ENCODE measurements at places on chromosomes 5 and 9. TPM values are rescaled to one million over a fixed set of nuclear protein-coding genes. Genes with fewer than 3 reads are reported as not detected.

GRCh38 chr9:133255371-133256135 is 19.4 kb downstream of the ABO start:
- no peaks in the 10 kb centered on the region for H3K4me1 ChIP-seq
- H3K27ac ChIP-seq: no peak overlapping the region

DNA sequence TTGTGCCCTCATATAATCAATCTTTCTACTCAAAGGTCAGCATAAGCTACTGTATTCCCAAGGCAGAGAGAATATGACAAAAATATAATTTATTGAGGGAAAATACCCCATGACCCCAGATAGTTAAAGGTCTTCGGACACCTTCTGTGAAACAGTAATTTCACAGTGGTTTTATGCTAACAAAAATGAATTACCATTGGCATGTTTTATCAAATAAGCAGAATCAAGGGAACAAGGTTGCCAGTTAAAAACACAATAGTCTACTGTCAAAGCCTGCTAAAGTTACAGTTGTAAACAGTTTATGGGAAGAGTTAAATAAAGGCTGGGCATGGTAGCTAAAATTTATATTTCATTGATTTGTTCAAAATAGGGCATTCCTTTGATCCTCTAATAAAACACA is 154.3 kb downstream of the GIN1 start:
- no peaks in the 10 kb centered on the region for H3K27me3 ChIP-seq
- peaks cover 4% of the 10 kb centered on the region for H3K4me1 ChIP-seq
- H3K36me3 ChIP-seq: no peaks in the 10 kb centered on the region
- no peak for DNase-seq
- H3K27ac ChIP-seq: no peak overlapping the region

GRCh38 chr5:88686726-88687125 is 196.3 kb downstream of the MEF2C start:
- H3K27ac ChIP-seq: no peak overlapping the region
- no peak overlapping the region for H3K4me3 ChIP-seq
- no peak for DNase-seq
- H3K27me3 ChIP-seq: peaks cover 100% of the 10 kb centered on the region

DNA sequence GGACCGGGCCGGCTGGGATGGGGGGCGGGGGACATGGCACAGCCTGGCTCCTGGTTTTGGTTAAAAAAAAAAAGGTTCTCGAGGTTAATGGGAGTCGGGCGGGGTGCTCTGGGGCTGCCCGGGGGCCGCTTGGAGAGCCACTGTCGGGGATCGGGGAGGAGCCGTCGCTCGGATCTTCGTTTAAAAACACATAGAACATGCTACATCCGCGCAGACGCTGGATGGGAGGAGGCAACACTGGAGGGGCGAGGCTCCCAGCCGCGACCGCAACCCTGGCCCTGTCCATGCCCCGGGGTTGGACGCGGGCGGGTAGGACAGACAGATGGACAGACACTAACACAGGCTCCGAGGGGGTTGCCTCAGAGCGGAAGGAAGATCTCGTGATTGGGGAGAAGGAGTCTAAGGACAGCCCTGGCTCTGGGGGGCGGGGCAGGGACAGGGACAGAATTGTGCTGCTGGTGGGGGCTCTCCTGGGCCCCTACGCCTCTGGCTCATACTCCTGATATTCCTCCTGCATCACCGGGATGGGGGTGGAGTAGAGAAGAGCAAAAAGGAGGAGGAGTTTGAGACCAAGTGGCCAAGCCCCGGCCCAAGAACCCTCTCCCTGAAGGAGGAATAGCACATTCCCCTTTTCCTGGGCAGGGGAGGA is 9.9 kb downstream of the SNCB start:
- H3K36me3 ChIP-seq: no peaks in the 10 kb centered on the region
- peaks cover 13% of the 10 kb centered on the region for H3K4me1 ChIP-seq
- H3K4me3 ChIP-seq: no peak overlapping the region
- DNase-seq: no peak

DNA sequence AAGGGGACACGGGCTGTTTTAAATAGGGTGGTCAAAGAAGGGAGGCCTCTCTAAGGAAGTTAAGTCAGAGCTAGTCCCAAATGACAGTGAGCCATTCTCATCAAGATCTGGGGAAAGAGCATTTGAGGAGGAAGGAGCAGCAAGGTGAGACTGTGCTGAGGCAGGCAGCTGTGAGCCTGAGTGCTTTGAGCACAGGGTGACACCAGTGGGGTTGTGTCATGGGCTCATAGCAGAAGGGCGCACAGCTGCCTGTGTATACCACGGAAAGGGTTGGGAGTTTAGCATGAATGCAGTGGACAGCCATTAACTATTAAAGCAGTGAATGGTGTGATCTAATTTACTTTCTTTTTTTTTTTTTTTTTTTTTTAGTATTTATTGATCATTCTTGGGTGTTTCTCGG is 19.2 kb downstream of the DMRT1 start:
- DNase-seq: no peak
- no peaks in the 10 kb centered on the region for H3K36me3 ChIP-seq
- H3K4me3 ChIP-seq: no peak overlapping the region
- no peaks in the 10 kb centered on the region for H3K4me1 ChIP-seq
- no peaks in the 10 kb centered on the region for H3K27me3 ChIP-seq

ZFP37 gene
- polyA plus RNA-seq: 0.21 TPM

All from endothelial cell of umbilical vein (primary cell).